Chondrocyte (in vitro differentiated cells): ENCODE measurements at places on chromosomes 5 and 9. TPM values are rescaled to one million over a fixed set of nuclear protein-coding genes. Genes with fewer than 3 reads are reported as not detected.

GRCh38 chr9:121285835-121286687 lies 18.1 kb downstream of the GSN start:
- peak overlapping the region; percentile 54 for H3K4me3 ChIP-seq
- peak; percentile 71 for DNase-seq
- no peaks in the 10 kb centered on the region for H3K27me3 ChIP-seq
- H3K4me1 ChIP-seq: peaks cover 89% of the 10 kb centered on the region
- peaks cover 16% of the 10 kb centered on the region for H3K36me3 ChIP-seq
- peak overlapping the region; percentile 96 for H3K27ac ChIP-seq

PLAC8L1 gene
- 0.59 to 0.97 TPM (median 0.94 TPM) in 3 replicates for total RNA-seq

- H3K27ac ChIP-seq: no peak overlapping the region
- no peak overlapping the region for H3K4me3 ChIP-seq
- no peaks in the 10 kb centered on the region for H3K36me3 ChIP-seq
- H3K4me1 ChIP-seq: peaks cover 14% of the 10 kb centered on the region
- H3K27me3 ChIP-seq: no peaks in the 10 kb centered on the region
- DNase-seq: no peak
Observed at GRCh38 chr5:96114736-96115135, 153.1 kb upstream of the ELL2 start.

SLC36A1 gene
- total RNA-seq: 49.7 to 67.8 TPM (median 50.0 TPM) in 3 replicates

HSD17B3 gene
- total RNA-seq: not detected in 3 replicates

- peaks cover 2% of the 10 kb centered on the region for H3K36me3 ChIP-seq
- H3K4me1 ChIP-seq: no peaks in the 10 kb centered on the region
- DNase-seq: no peak
- H3K27me3 ChIP-seq: peaks cover 4% of the 10 kb centered on the region
Observed at GRCh38 chr5:127184851-127185250, 105.7 kb upstream of the MEGF10 start.

DNA sequence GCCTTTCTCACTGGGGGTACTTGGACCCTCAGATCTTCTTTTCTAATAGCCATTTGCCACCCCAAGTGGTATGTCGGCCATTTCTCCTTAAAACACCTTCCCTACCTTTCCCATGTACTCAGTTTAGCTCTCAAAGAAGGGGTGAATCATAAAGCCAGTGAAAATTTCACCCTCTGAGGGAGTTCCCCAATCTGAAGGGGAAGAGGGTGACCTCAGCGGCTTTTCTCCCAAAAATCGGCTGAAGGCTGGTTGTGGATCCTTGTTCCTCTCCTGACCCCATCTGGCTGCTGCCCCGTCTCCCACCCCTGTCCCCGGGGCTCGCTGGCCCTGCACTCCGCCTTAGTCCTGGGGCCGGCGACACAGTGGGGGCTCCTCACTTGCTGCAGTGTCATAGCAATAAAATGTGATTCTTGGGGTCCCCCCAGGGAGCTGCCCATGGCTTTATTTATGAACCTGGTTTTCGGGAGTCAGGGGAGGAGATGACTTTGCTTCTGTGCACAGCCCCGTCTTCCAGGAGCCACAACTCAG lies 17.3 kb upstream of the LTC4S start:
- no peaks in the 10 kb centered on the region for H3K27me3 ChIP-seq
- no peak for DNase-seq
- no peak overlapping the region for H3K27ac ChIP-seq
- H3K36me3 ChIP-seq: peaks cover 37% of the 10 kb centered on the region
- H3K4me1 ChIP-seq: no peaks in the 10 kb centered on the region

DNA sequence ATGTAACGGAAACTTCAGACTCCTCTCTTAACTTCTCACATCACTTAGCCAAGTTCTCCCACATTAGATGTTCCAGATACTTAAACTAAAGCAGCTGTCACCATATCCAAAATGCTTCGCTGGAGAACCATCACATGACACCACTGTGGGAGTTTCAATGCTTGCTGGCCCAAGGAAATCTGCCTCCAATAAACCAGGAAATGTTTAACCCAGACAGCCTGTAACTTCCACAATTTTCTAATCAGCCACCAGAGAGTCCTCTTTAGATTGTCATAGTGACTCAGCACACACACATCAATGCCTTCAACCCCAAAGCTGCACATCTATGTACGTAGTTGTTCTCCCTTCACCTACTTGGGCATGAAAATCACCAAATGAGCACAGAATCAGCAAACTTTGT lies 118.7 kb downstream of the LPAR1 start:
- H3K27me3 ChIP-seq: no peaks in the 10 kb centered on the region
- peaks cover 63% of the 10 kb centered on the region for H3K4me1 ChIP-seq
- H3K4me3 ChIP-seq: no peak overlapping the region
- no peak for DNase-seq
- H3K27ac ChIP-seq: peak overlapping the region; percentile 91

DNA sequence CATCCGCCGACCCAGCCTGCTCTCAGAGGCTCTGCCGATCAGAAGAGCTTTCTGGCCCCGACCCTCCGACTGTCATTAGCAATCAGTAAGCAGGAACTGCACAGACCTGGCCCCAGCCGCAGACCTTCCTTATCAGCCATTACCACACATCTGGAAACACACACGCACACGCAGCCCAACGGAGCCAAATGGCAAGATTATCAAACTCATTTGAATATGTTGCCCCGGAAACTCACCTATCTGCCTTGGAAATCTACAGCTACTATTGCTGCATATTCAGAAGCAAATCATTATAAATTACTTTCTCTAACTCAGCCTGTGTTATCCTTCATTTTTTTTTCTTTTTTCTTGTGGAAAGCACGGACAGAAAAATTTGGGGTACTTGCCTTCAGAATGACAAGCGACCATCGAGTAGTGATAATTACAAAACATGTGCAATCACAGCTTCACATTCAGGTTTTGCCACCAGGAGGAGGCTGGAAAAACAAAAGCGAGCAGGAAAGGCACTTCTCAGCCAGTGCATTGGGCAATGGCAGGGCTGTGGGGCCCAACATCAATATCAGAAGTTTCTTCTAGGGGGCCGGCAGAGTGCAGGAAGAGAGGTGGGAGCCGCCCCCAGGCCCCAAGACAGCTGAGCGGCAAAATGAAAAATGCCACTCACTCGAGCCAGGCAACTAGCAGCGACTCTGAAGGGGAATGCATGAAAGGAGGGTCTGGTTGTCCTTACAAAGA lies 122.3 kb downstream of the VAV2 start:
- peaks cover 5% of the 10 kb centered on the region for H3K36me3 ChIP-seq
- no peaks in the 10 kb centered on the region for H3K27me3 ChIP-seq
- peaks cover 42% of the 10 kb centered on the region for H3K4me1 ChIP-seq
- H3K4me3 ChIP-seq: no peak overlapping the region
- H3K27ac ChIP-seq: no peak overlapping the region
